ENCODE measurements at places on chromosomes 11 and 22.
A peak's percentile ranks its signal among the peaks of the same experiment; 100 is the strongest.

DNA sequence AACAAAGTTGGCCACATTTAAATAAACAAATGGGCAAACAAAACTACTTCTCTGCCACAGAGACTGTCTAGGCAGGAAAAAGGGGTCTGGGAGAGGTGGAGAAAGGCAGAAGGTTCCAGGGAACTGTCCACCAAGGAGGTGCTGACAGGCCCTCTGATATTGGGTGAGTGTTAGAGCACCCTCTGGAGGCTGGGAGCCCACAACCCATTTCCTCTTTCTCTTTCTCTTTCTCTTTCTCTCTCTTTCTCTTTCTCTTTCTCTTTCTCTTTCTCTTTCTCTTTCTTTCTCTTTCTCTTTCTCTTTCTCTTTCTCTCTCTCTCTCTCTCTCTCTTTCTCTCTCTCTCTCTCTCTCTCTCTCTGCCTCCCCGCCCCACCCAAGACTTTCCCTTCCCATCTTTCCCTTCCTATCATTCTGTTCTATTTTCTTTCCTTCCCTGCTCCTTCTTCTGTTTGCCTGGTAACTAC, 912.8 kb downstream of the DLG2 start:
- peak; percentile 35 for DNase-seq

GRCh38 chr11:35343033-35343598, 76.2 kb downstream of the SLC1A2 start:
- DNase-seq, result peak; percentile 27

GRCh38 chr22:47115518-47115890, 353.1 kb downstream of the TBC1D22A start:
- DNase-seq, result no peak

DNA sequence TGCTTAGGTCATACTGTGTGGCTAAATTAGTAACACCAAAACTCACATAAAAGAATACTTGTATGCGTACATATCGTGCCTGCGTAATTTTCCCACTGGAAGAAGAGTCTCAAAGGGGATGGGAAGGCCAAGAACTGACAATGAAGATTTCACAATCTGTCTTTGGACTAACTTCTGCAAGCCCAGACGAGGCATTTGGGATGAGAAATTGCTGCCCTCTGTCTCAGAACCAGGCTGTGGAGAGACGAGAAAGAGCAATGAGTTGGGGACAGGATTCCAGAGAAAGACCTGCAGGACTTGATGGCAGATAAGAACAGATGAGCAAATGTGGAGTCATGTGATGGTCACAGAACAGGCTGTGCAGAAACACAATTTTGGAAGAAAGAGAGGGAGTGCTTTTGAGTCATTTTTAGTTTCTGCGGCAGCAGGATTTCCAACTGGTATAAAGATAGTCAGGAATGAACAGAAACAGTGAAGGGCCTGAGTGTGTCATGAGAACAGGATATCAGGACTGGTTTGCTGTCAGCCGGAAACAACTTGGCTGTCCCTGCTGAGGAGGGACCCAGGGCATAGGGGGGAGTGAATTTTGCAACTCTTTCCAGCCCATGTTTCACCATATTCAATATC, 82.7 kb upstream of the CTSC start:
- no peak for DNase-seq

DNA sequence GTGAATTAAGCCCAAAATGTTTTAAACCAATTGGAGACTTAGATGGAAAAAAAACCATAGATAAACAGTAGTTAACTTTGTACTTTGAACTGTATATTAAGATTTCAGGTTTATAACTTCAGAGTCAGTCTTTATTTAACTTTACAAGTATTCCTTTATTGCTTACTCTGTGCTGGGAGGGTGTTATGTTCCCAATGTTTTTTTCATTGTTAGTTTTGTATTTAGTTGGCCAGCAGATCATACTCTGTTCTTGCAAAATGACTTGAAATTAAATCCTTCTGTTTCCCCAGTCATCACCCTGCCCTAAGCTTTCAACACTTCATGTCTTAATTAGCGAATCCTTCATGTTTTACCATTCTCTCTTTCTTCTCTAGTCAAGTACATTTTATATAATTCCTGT, 25.3 kb downstream of the SIK2 start:
- no peak for DNase-seq

DNA sequence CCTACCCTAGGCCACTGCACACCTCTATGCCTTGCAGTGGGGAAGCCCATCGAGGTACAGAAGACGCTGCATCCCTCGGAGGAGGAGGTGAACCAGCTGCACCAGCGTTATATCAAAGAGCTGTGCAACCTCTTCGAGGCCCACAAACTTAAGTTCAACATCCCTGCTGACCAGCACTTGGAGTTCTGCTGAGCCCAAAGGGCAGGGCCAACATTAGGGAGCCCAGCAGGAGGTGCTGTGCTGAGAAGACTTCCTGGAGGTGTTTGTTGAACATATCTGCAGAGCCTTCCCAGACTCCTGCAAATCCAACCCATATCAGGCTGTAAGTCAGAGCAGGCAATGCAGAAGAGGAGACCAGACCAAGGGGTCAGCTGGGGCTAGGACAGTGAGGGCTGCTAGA, 13.5 kb downstream of the MOGAT2 start:
- DNase-seq, result no peak

DNA sequence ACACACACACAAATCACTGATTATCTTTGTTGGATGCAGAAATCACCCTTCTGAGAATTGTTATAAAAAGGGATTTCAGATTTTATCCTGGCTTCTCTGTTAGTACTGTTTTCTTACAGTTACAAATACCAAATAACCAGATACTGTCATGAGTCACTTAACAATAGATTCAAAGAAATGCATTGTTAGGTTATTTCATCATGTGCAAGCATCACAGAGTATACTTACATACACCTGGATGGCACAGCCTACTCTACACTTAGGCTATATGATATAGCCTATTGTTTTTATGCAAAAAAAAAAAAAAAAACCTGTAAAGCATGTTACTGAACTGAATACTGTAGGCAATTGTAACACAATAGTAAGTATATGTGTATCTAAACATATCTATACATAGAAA, 319.2 kb upstream of the ARHGAP42 start:
- no peak for DNase-seq

DNA sequence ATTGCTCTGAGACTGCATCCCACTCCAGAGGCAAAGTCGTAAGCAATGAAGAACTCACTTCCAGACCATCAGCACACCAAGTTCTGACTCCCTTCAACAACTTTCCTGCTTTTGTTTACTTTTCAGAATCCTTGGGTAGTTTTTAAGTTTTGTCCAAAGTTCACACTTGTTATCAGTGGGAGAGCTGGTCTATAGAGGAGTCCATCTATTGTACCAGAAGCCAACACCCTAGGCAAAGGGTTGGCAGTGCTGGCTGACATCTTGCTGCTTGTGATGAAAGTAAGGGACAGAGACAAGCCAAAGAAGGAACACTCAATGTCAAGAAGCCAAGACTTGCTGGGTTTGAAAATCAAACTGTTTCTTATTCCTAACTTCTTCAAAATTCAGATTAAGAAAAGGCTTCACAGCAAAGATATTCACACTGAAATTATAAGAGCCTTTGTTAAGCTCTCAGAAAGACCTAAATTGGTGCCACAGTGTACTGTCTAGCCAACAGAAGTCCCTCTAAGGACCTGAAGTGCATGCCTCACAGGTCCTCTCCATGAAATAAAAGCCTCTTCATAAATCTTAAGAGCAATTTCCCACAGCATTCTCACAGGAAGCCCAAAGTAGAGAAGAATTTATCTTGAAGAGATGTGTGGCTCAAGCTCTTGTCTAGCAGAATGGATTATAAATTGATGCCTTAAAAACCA, 21.5 kb upstream of the LINC01488 start:
- no peak for DNase-seq

GRCh38 chr11:108286370-108286769, 63.5 kb downstream of the ATM start:
- no peak for DNase-seq

DNA sequence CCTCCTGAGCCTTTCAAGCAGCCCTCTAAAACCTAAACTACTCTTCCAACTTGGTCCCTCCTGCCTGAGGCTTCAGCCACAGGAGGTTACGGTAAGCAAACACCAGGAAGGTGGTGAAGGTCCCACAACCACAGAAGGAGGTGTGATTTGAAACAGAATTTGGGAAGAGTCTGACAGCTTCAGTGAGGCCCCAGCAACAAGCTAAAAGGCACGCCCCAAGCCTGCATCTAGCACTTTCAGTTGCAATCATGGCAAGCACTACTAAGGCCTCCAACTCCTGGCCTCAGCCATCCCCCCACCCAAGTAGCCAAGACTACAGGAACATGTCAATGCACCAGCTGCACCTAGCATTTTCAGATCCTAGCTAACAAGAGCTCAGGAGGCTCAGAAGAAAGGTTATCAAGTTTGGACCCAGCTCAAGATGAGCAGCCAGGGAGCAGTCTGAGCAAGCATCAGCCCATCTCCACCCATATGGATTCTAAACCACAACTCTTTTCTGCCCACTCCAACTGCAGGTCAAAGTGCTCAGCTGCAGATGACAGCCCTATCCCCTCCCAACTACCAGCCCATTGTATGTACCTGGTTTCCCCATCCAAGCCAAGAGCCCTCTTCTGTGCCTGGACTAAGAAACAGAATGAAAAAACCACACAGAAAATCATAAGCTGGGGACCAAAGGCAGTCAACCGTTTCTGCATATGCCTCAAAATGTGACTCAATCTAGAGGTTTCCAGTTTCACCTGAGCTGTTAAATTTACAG, 10.4 kb upstream of the AHNAK start:
- peak; percentile 67 for DNase-seq

- DNase-seq, result no peak
Observed at GRCh38 chr11:8717876-8718753, 35.5 kb downstream of the RPL27A start.

- DNase-seq, result no peak
Observed at GRCh38 chr11:2319791-2320472, 18.1 kb downstream of the TSPAN32 start.

DNA sequence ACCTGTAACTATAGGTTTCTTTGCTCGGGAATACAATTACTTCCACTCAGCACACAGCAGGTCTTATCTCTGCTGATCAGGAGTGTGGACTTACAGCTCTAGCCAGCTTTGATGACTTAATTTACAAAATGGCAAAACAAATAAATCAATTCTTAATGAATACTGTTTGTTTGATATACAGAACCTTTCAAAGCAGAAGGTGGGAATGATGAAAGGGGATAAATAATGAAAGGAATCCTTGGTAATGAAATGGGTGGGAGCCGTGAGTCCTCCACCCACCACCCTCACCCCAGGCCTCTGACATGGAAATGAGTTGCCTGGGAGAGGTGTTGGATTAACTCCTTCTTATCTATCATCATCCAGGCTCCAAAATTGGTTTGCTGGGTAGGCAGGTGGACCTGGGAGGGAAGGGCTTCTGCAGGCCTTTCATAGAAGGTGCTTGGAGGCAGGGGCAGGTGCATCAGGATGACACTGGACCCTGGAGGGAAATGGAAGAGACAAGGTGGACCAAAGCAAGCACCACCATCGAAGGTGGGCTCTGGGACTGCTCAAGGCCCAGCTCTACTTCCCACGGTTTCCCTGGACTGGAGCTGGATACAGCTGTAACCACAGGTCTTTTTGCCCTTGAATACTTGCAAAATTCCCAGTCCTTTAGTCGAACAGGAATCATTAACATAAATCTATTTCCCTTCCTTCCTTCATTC, 23.0 kb downstream of the POU2AF1 start:
- no peak for DNase-seq

DNA sequence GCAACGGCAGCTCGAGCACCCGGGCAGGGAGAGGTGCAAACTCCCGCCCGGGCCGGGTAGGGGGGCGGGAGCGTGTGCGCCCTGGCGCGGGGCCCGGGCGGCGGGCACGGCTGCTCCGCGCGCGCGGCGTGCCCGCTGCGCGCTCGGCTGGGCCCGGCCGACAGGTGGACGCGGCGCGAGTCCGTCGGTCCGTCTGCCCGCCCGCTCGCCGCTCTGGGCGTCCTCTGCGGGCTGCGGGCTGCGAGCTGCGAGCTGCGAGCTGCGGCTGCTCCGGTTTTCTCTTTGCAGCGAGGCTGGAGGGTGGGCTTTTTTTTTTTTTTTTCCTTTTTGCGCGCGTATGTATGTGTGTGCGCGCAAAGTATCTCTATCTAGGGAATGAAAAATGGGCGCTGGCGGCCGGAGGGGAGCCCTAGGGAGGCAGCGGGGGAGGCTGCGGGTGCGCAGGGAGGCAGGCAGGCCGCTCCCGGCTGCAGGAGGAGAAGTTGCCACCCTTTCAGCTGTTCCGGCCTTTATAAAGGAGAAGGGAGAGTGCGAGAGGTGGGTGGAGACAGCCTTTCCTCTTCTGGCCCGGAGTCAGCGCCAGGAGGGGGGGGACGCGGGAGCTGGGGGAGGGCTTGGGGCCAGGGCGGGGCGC, at the start of gene PDGFB:
Gene PDGFB, minus strand, starts transcription at position 487 of the 634 bp plus-strand sequence. CDS start 1,019 bp downstream, outside the sequence.
- DNase-seq, result no peak

- DNase-seq, result no peak
Observed at GRCh38 chr11:103700622-103701021, 335.8 kb upstream of the DDI1 start.

DNA sequence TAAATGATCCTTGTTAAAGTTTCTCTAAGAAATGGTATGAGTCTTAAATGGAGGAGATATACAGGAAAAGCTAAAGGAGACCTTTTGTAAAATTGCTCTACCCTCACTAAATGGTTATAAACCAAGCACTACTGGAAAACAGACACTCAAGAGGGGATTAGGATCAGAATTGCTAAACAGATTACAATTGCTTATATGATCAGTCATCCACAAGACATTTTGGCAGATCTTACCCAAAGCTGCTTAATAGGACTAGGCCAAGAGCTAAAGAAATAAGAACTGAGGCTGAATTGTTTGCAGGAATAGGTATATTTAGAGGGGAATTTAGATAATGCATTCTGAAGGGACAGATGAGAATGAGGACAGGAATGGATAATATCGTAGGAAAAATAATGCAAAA, 9.5 kb downstream of the HARBI1 start:
- DNase-seq, result no peak

GRCh38 chr11:2582351-2582945, 117.3 kb downstream of the KCNQ1OT1 start:
- DNase-seq, result no peak

- DNase-seq, result no peak
Observed at GRCh38 chr11:35030716-35031213, 108.2 kb upstream of the CD44 start.

- no peak for DNase-seq
Observed at GRCh38 chr11:120529911-120530310, 18.4 kb downstream of the GRIK4 start.

DNA sequence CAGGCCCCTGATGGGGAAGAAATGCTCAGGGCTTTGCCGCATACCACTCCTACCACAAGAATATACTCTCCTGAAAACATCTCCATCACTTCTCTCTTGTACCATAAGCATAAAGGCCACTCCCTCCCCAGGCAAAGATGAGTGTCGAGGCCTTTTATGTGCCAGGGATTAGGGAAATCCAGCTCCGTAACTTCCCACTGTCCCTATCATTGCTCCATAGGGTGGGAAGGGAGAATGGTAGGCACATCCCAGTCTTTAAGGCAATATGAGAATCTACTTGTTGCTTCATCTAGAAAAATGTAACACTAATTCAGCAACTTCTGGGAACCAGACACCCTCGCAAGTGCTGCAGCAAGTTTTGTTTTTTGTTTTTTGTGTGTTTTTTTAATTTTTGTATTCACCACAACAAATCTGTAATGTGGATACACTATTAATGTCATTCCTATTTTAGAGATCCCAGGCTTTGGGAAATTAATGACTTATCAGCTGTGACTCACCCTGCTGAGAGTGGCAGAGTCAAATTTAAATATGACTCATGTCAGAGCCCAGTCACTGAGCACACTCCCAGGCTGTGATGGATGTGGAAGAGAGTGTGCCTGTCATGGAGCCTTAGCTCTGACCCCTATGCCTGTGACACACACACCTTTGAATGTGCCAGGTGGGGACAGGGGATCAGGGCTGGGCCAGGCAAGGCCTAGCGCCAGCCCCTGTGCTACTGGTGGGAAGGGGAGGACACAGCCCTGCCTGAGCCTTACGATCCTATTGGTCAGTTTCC, 23.4 kb downstream of the PANX1 start:
- peak; percentile 35 for DNase-seq
